ENCODE measurements at places on chromosomes 11 and 22.

- no peak for DNase-seq
These were observed 65.0 kb downstream of the SEZ6L start for GRCh38 chr22:26234296-26234695.

DNA sequence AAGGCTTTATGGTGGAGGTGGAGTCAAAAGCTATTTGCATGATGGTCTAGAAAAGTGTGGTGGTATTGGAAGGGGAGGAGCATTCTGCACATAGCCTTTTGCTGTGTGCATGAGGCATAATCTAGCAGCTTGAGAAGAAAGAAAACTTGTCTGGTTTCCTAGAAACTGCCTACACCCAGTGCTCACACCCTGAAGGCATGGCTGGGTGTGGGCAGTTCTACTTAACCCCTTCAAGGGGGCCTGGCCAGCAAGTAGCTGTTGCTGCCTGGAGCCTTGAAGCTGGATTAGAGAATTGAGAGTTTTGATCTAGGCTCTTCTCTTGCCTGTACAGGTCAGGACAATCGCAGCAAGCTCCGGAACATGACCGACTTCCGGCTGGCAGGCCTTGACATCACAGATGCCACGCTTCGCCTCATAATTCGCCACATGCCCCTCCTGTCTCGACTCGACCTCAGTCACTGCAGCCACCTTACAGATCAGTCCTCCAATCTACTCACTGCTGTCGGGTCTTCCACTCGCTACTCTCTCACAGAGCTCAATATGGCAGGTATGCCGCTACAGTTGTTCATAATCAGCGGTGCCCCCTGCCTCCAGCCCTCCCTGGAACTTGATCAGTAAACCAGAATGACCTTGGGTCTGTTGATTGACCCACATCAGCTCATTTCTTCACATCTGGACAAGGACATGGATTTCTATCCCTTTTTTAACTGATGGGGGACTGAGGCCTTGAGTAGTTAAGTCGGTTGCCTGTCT lies 12.2 kb upstream of the GRK2 start:
- no peak for DNase-seq

- peak; percentile 90 for DNase-seq
These were observed 15.8 kb upstream of the EHD1 start for GRCh38 chr11:64894070-64894811.

GRCh38 chr11:83702796-83703195 lies 416.6 kb upstream of the CCDC90B start:
- DNase-seq, result no peak

GRCh38 chr22:38016182-38017151 lies 32.1 kb upstream of the SOX10 start:
- no peak for DNase-seq

GRCh38 chr22:22030493-22031182 lies 48.1 kb upstream of the TOP3B start:
- no peak for DNase-seq

GRCh38 chr11:62575156-62575555 lies 1.5 kb upstream of the EEF1G start:
- peak; percentile 30 for DNase-seq

DNA sequence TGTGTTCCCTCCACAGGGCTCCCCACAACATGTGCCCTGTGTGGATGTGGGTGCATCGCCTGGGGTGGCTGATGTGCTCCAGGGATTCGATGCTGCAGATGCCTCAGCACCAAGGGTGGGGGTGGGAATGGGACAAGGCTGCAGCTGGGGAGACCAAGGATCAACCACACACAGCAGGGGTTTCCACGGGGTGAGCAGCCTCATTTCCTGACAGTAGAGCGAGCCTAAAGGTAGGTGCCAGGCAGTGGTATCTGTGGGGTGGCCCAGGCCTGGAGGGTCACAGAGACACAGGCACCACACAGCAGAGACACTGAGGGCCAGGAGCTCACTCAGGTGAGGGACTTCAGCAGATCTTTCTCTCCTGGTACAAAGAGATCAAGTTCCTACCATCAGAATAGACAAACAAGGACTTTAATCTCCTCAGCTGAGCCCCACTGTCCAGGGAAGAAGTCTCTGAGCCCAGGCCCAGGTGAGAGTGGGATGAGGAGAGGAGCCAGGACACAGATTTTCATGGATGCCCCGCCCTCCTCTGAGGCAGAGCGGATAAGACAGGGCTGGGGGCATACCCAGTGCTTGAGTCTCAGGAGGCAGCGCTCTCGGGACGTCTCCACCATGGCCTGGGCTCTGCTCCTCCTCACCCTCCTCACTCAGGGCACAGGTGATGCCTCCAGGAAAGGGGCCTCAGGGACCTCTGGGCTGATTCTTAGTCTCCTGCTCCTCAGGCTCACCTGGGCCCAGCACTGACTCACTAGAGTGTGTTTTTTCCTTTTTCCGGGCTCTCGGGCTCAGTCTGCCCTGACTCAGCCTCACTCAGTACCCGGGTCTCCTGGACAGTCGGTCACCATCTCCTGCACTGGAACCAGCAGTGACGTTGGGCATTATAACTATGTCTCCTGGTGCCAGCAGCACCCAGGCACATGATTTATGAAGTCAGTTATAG lies 19.7 kb downstream of the GGTLC2 start:
- no peak for DNase-seq

- DNase-seq, result peak; percentile 45
These were observed 3.1 kb downstream of the CYB5R3 start for GRCh38 chr22:42645938-42646568.

- DNase-seq, result no peak
These were observed 111.9 kb downstream of the MN1 start for GRCh38 chr22:27689664-27690063.

DNA sequence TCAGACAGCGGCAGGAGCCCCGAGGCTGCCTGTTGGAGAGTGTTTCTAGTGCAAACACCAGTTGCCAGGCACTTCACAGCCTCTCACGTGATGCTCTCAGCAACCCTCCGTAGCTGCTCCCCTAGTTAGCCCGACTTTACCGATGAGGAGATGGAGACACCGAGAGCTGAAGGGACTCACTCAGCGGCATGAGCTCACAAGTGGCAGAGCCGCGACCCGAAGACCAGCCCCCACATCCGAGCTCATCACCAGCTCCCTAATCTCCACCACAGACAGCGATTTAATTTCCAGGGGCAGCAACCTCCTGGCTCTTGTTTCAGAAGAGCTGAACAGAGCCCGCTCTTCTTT lies 28.7 kb upstream of the RTL6 start:
- DNase-seq, result no peak

DNA sequence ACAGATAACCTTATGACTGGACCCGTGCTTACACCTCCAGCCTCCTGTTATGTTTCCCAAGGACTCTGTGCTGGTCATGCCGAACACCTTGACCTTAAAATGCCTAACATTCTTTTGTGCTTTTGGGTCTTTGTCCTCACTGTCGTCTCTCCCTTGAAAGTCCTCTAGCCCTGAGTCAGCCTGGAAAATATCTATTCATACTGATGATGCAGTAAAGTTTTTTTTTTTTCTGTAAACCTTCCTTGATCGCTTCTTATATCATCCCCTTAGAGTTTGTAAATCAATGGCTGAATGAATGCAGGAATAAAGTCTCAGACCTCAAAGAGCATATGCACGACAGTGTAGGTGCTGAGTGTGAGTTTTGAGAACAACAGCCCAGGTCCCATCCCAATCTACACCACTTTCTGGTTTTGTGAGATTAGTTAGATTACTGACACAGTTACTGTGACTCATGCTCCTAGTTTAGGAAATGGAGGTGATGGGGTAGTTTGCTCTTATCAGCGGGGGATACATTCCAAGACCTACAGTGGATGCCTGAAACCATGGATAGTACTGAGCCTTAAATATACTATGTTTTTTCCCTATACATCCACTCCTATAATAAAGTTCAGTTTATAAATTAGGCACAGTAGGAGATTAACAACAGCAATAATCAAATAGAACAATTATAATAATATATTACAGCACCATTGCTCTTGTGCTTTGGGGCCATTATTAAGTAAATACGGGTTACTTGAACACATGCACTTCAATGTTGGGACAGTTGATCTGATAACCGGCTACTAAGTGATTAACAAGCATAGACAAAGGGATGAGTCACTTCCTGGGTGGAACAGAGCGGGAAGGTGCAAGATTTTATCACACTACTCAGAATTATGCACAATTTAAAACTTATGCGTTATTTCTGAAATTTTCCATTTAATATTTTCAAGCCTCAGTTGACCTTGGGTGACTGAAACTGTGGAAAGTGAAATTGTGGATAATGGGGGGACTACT lies 8.6 kb downstream of the TCN1 start:
- DNase-seq, result no peak

GRCh38 chr11:101187748-101188147 lies 58.1 kb upstream of the PGR start:
- no peak for DNase-seq

GRCh38 chr11:44559207-44559939 lies 6.1 kb upstream of the CD82 start:
- no peak for DNase-seq

GRCh38 chr11:129373489-129373953 lies 2.1 kb upstream of the BARX2 start:
- no peak for DNase-seq

DNA sequence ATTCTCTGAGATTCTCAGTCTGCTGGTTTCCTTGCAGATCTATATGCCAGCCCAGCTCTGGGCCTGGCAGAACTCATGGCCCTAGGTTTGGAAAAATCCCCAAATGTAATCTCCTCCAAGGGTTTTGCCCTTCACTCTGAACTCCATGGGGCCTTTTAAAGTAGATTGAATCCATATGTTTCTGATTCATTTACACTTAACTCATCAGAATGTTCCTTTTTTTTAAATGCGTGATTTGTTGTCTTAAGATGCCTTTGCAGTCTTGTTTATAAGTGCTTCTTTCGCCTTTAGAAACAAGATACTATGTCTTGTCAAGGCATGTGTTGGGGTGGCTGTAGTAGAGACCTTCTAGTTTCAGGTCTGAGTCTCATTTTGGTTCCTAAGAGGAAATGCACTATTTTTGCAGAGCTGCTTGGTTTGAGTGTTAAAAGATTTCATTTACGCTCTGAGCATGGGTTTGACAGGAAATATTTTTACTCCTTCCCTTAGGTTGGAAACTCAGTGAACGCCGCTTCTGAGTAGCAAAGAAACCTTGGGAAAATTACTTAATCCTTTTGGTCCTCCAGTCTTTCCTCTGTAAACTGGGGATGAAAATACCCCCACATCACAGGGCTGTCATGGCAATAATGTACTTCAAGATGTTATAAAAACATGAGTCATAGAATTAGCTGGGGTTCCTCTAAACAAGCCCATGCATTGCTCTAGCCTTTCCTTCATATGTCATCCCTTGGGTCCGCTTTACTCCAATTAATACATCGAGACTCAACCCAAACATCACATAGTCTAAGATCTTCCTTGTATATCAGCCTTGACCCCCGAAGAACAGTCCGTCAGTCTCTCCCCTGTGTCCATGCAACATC lies 83.5 kb downstream of the SNX19 start:
- DNase-seq, result no peak

Measured in D341Med (cell line).